ENCODE measurements at places on chromosomes 6 and 20.

GRCh38 chr20:59939052-59939878, 840 bp downstream of the PPP1R3D start:
- no peak for DNase-seq

GRCh38 chr20:9408422-9409300, 105.7 kb upstream of the LAMP5 start:
- no peak for DNase-seq

DNA sequence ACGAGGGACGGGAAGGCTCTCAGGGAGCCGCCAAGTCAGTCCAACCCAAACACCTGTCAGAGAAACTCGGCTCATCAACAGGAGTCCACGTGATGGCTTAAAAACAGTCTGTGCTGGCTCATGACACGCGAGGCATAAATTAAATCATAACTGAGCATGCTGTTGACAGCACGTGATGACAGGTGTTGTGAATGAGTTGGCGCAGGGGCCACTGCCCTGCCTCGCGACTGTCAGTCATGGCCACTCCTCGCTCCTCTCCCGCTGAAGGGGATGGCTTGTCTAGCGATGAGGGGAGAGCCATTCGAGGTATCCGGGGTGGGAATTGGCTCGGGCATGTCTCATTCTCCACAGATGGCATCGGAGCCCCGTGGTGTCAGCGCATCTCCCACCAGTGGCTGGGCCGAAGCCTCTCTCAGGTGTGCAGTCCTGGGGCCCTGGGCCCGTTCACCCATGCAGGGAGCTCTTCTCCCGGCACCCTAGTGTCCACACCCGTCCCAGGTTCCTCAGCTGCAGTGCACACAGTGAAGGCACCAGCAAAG, 313.3 kb downstream of the BMP7 start:
- DNase-seq: no peak

DNA sequence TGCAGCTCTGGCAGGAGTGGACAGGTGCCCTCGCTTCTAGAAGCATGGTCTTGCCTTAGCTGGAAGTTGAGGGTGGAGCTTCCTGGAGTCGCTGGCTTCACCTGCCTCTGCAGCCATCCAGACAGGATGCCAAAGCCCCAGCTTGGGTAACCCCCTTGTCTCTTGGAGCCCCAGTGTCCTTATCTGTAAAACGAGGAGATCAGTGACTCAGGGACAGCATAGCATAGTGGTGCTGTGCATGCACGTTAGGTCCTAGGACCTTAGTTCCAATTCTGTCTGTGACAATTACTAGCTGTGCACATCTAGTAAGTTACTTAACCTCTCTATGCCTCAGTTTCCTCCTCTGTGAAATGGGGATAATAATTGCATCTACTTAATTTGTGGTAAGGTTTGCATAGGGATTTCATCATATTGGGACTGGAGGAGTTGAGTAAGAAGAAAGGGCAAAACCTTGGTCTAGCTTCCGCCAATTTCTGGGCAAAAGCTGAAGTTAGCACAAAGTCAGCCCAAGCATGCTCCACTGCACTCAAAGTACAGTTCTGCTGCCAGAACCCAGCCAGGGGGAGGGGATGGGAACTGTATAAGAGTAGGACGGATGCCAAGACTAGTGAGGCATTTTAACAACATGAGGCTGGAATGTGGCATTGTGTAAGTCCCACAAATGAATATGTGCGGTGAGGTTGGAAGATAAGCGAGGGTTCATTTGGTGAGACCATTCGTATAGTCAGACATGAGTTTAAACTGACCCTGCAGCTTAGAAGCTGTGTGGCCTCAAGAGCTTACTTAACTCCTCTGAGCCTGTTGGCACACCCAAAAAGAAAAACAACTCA, 24.5 kb downstream of the TOX2 start:
- no peak for DNase-seq

DNA sequence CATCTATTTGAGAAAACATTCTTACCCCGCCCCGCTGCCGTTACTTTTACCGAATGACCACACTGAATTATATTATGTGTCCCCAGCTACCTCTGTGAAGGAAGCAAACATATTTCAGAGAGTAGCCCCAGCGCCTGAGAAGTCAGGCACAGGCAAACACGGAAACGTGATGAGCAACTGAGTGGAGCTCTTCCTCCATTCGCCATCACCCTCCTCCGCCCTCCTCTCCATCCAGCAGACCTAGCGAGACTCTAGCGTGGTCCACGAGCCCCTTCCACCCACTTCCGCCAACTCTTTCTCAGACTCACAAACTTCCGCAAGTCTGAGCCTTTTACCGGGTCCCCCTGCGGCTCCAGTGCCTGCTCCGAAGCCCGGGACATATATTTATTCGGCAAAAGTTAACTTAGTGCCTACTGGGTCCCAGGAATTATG, 582 bp downstream of the SNRPB start:
- peak; percentile 46 for DNase-seq

GRCh38 chr6:168432196-168432595, 8.8 kb upstream of the SMOC2 start:
- no peak for DNase-seq

DNA sequence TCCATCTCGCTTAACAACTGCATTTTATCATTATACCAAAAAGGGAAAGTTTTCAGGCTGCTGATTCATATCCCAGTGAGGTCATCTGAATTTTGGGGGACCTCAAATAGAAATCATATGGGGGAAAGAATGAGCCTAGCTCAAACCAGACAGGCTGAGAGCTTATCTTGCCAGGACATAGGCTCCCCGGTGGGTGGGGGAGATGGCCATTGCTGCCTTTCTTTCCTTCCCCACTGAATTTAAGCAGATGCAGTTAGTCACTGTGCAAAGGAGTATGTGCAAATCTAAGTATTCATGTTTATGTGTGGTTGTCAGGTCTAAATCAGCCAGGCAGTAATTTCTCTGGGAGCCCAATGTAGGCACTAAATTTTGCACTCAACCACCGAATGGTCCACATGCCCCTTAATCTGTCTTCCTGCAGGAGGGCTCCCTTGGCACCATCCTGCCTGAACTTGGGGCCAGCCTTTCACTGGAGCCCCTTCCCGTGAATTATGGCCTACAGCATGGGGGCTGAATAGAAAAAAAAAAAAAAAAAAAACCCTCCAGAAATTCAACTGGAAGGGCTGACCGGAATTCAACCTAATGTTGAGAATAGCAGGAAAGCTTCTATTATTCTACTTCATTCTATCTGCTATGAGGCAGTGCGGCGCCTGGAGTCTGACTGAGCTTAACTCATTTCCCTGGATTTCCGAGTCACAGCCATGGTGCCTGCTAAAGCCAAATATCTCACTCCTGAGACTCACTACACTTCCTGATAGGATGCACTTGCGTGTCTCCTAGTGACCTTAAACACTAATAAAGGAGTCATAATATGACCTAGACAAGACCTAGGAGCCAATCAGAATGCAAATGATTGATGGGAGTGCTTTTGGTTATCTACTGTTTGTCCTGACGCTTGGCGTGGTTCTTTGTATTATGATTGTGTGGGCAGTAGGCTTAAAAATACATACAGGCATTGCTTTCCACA, 161.5 kb upstream of the HEY2 start:
- no peak for DNase-seq

DNA sequence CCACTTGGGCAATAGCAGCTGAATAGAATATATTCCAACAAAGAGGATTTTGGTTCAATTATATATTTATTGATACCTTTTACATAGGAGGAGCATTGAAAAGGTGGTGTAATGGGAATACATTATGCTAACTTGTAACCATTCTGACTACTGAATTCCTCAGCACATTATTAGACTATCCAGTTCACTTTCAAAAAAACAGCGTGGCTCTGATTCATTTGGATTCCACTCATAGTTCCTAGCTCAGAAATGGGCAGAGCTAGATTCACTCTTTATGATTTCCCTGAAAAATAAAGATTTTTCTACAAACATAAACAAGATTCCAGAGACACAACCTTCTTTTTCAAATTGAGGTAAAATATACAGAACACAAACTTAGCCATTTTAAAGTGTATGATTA, 9.2 kb upstream of the TRERF1 start:
- DNase-seq: no peak

DNA sequence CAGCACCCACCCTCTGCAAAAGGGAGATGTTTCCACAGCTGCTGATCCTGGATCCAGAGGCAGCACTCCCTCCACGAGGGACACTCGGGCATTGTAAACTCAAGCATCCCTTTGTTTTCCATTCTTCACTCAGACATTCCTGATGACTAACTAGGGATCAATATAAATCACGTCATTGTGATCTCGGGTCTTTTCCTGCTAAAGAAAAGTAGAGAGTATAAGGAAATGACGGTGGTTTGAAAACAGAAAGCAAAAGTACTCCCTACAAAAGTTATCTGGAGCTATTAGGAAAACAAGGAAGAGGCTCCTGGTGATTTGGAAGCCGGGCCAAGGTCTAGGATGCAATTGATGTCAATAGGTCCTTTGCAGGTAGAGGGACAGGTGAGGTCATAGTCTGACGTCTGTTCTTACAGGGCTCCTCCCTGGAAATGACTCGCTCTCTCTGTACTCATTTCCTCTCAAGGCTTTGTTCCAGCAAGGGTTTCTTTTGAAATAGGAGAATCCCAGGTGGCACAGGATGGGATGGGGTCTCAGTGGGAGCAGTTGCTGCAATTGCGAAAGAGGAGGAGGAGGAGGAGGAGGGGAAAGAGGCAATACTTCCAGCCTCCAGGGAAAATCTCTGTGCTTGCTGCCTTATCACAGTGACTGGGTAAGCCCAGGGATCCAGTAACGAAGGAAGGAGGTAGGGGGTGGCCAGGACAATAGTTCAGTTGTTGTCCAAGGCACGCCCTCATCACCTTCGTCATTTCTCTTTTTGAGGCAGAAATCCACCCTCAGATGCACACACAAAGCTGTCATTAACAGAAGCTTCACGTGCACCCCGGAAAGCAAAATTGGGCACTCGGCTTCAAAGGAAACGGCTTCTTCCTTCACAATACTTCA, 222.8 kb downstream of the LY86 start:
- DNase-seq: no peak

GRCh38 chr20:62049342-62050165, 16.1 kb downstream of the TAF4 start:
- DNase-seq: no peak

DNA sequence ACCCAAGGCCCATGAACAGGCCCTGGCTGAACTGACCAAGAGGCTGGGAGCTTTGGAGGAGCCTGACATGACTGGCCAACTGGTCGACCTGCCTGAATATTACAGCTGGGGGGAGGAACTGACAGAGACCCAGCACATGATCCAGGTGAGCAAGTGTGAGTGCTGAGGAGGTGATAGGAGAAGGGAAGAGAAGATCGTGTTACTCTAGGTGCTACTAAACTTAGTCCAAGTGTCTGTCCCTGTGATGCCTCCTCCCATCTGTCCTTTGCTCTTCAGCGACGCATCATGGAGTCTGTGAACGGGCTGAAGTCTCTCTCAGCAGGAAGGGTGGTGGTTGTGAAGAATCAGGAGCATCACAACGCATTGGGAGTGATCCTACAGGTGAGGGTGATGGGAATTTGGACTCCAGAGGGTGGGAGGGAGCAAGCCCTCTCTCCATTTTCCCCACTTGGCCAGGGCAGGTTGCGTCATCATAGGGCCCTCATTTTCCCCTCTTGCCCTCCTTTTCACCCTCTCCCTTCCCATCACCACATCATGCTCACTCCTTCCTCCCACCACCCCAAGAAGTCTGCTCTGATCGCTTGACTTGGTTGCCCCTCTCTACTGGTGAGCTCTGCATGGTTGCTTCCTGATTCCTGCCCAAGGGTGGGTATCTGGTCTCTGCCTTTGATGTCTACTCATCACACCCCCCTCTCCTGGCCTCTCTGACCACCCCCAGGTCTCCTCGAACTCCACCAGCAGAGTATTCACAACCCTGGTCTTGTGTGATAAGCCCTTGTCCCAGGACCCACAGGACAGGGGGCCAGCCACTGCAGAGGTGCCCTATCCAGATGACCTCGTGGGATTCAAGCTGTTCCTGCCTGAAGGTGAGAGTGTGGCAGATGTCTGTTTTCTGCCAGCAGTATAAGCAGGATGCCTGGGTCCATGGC, 4.7 kb downstream of the DXO start:
- DNase-seq: no peak

GRCh38 chr6:41940759-41941279, 789 bp downstream of the CCND3 start:
- DNase-seq: no peak

- no peak for DNase-seq
Observed at GRCh38 chr20:6295867-6296256, 173.0 kb upstream of the FERMT1 start.

GRCh38 chr20:15674253-15675060, 898.8 kb downstream of the KIF16B start:
- no peak for DNase-seq

- no peak for DNase-seq
Observed at GRCh38 chr6:90044833-90045381, 150.6 kb downstream of the GJA10 start.

GRCh38 chr6:14129575-14129974, 12.0 kb downstream of the CD83 start:
- no peak for DNase-seq

DNA sequence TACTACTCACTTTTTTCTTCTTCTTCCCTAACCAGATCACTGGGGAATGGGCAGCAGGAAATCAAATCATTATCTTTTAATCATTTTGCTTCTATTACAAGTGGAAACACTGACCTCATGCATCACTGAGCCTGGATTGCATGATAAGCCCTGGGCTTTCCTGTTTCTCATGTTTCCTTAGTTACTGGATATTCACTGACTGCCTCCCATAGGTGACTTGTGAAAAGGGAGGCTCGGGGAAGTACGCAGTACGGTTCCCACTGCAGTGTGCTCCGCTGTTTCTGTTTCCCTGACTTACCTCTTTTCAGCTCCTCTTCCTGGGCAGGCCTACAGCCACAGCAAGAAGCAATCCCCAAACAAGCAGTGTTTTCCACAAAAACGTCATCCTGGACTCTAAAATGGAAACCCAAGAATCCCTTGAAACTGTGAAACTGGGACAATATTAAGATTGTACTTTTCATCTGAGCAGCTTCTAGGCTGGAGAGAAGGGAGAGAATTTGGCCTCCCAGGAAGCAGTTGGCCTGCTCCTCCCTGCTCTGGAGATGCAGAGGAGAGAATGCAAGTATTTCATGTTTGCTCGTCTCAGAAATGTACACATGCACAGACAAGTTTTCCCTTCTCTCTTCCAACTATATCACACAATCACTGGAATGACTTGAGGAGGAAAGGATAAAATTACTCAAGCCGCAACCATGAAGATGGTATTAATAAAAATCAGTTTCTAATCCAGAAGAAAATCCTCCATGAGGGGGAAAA, 13.1 kb downstream of the BTNL2 start:
- DNase-seq: no peak

GRCh38 chr6:89640804-89641203, 2.3 kb upstream of the LYRM2 start:
- DNase-seq: no peak

DNA sequence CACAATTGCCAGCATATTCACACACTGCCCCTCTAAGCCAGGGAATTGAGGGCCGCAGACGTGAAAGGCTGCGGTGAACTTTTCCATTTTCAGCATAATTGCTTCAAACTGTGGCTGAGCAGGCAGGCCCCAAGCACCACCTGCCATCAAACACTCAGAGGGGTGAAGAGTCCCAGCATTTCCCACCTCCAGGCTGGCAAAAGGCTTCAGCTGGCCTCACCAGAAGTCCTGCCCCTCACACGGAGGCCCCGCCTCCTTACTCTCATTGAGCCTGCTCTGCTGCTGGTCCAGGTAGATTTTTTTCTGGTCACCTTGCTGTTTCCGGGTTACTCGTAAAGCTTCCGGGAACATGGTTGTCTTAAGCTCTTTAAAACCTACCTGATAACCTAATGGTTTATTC, 52.0 kb upstream of the PRELID3B start:
- DNase-seq: no peak
